Ureter (tissue), 1 donor: ENCODE measurements at places on chromosomes 4 and X. TPM values are rescaled to one million over a fixed set of nuclear protein-coding genes. Genes with fewer than 3 reads are reported as not detected.

GRCh38 chr4:101356928-101357327 is 9.6 kb upstream of the PPP3CA start:
- peak; percentile 60 for DNase-seq

DNA sequence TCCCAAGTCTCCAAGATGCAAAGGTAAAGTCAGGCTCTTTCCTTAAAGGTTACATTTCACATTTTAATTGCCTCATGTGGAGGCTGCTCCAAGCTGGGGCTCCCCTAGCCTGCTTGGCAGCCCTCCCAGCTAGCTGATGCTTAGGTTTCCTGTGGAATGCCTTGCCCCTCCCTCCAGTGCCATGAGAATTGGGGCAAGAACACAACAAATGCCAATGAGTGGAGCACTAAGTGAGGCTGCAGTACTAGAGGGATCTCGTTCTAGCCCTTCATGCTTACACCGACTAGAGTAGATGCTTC is 597.7 kb downstream of the MID1IP1 start:
- DNase-seq = no peak

GRCh38 chr4:185167234-185167633 is 24.2 kb downstream of the SLC25A4 start:
- DNase-seq = no peak

DNA sequence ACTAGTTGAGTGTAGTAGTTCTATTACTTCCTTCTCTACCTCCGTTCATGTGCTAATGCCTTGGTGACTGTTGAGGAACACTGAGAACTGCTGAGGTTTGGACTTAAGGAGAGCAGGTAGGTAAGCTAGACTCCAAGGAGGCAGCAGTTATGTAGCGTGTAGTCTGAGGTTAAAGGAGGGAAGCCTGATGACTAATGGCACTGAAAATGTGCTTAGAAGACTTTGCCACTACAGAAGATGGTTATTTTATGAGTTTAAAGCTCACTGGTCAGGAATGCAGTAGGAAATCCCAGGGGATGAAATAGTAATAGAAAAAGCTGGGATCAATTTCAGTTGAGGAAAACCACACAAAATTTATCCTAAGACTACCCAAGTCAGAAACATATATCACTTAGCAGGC is 1077.3 kb downstream of the RAPGEF2 start:
- DNase-seq = no peak

GRCh38 chrX:30275498-30275897 is 28.6 kb downstream of the MAGEB1 start:
- DNase-seq = no peak

- no peak for DNase-seq
These were observed 239.6 kb downstream of the PPP1R2C start for GRCh38 chrX:42538405-42538804.

DNA sequence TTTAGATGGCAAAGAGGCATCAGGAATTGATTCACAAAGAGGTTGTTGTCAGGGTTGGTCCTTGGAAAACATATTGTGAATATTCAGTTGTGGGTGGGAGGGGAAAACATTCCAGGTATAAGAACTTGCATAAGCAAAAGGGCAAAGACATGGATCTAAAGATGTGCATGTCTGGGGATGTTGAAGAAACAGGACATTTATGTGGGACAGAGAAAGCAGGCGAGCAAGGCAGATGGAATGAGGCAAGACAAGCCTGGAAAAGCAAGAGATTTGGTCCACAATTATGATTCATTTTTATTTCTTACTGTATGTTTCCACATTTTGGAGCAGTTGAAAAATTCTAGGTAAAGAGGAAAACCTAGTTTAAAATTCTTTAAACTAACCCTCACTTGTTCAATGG is 134.9 kb upstream of the CXXC4 start:
- no peak for DNase-seq

DNA sequence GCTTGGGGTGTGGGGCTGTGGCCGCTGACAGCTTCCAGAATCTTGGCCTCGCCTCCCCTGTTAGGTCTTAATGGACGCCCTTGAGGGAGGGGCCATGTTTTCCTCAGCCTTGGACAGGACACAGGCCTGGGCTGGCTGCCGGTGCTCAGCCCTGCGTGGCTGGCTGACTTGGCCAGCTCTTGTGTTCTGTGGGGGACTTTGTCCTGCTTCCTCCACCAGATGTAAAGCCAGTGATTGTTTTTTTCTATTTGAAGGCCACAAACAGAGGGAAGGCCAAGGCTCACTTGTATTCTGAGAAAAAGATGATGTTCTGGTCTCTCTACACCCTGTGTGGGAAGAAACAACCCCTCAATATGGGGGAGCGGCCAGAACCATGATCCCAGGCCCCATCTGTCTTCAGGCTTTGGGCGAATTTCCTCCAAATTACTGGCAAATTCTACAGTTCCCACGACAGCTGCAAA is 71.3 kb downstream of the HTRA3 start:
- DNase-seq = peak; percentile 59

DNA sequence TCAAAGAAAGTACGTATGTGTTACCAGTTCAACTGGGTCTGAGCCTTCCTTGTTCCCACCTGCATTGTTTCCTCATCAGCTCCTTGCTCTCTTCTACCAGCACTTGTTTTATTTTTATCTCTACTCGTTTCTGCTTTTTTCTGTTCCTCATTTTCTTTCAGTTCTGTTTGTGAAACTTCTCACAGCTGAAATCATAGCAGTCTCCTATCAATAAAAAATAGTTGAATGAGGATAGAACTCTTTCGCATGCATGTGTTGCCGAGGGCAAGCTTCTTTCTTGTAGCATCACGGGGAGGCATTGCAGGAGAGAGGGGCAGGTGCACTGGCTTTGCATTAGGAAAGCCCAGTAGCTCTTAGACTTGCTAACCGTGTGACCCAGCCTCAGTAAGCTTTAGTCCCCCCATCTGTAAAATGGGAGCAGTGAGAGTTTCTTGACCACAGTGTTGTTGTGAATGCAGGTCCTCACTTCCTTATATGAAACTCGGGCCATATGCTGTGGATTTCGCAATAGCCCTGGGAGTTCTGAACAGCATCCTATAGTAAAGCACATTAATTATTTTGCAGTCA is 24.7 kb downstream of the OFD1 start:
- DNase-seq = no peak

GRCh38 chrX:54826598-54826997 is 19.1 kb downstream of the MAGED2 start:
- DNase-seq = no peak

DNA sequence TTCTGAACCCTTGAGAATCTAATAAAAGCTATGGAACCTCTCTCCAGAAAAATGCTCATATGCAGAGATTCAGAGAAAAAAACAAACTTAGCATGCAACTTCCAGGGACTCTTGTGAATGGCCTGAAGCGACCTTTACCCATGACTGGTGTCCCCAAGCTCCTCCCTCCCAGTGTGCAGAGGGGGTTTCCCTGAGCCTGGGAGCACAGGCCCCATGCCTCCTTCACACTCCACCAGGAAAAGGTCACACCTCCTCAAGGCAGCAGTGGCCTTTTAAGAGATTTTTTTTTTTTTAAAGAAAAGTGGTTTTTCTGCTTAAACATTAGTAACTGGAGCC is 13.3 kb upstream of the UBA6 start:
- DNase-seq = no peak

GRCh38 chr4:6104541-6105130 is 86.4 kb upstream of the C4orf50 start:
- no peak for DNase-seq

GRCh38 chr4:71444395-71444794 is 105.6 kb downstream of the SLC4A4 start:
- DNase-seq = no peak

GRCh38 chrX:3393178-3393577 is 46.7 kb upstream of the MXRA5 start:
- DNase-seq = no peak

- DNase-seq = no peak
These were observed 392.6 kb upstream of the FTHL17 start for GRCh38 chrX:31464306-31464915.

GRCh38 chr4:143420227-143420626 is 83.6 kb downstream of the GAB1 start:
- no peak for DNase-seq

UNC5C gene
- total RNA-seq = 6.2 TPM

NFXL1 gene
- total RNA-seq = 25.2 TPM

STS gene
- 26.4 TPM for total RNA-seq

NHS gene
- 17.4 TPM for total RNA-seq

BTK gene
- total RNA-seq = 7.9 TPM

ARHGAP36 gene
- not detected for total RNA-seq

PNMA5 gene
- not detected for total RNA-seq

PPP2R2C gene
- 2.8 TPM for total RNA-seq
